ENCODE measurements at places on chromosomes 12 and 14.

GRCh38 chr14:32075672-32076277 lies 1.3 kb upstream of the ARHGAP5 start:
- peak; percentile 33 for DNase-seq

DNA sequence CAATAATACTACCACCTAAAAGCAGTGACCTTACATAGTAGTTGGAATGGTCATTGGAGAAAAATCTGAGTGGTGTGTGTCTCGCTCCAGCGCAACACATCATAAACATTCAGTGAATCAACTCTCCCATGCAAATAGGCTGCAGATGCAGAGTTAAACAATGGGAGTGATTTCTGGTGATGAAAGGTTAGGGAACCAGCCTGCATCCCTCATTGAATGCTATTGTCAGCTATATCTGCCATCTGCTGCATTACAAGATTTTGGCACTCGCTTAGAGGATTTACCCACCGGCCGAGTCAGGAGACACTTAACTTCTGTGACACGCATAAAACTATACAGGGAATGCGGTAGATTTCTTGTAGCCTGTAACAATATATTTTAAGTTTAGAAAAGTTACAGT lies 900.9 kb downstream of the FLRT2 start:
- DNase-seq = no peak

DNA sequence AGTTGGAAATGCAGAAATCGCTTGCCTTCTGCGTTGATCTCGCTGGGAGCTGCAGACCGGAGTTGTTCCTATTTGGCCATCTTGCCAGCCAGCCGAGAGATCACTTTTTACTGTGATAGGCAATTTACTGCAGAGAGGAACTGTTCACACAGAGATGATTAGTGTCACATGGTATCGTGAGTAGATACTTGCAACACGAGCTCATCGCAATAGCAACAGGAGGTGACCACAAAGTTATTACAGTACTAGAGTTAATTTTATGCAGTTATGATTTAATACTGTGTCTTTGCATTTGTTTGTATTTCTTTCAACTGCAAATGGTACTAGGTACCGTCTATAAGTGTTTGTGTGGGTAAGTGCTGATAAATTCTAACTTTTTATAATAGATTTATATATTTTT lies 27.8 kb downstream of the NOPCHAP1 start:
- DNase-seq = no peak

- DNase-seq = no peak
Observed at GRCh38 chr14:90576981-90577660, 180.3 kb downstream of the CALM1 start.

DNA sequence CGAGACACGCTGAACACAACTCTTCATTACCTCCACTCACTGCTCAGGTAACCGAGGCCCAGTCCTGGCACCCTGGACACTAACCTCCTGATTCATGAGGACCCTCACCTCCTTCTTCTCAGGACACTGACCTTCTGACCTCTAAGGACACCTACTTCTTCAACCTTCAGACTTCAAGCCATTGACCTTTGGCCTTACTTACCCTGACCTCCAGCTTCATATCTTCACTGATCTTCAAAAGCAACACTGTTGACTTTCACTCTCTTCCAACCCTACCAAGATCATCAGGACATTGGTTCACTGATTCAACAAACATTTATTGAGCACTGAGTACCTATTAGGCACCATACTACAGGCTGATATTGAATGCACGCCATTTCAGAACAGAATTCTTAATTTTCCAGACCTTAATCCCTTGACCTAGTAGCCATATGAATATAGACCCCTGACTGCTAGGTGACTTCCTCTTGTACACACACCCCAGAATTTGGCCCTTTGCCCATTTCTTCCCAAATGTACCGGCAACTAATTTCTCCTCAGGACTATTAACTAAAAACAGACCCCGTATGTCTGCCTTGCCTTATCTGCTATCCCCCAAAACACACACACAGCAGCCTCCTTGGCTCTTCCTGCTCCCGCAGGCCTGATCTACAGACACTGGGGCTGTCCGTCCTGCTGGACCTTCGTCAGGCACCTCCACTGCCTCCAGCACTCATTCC lies 5.8 kb downstream of the ARHGEF40 start:
- DNase-seq = no peak

- DNase-seq = no peak
Observed at GRCh38 chr14:83873669-83874068, 1656.3 kb upstream of the FLRT2 start.

DNA sequence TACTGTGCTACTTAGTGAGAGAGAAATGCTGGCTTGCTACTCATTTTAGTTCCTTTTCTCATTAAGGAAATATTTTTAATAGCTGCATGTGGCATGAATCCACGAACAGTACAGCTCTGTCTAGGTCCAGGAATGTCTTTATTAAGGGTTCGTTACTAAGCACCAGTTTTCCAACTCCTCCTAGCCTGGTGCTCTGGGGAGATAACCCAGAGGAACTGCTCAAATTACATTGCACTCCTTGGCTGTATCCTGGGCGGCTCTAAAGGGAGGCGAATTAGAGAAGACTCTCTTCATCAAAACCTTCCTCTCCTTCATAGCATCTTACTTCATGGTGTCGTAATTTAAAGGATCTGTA lies 101.3 kb downstream of the PPM1A start:
- DNase-seq = no peak

GRCh38 chr12:67692966-67693365 lies 44.4 kb downstream of the DYRK2 start:
- DNase-seq = no peak

DNA sequence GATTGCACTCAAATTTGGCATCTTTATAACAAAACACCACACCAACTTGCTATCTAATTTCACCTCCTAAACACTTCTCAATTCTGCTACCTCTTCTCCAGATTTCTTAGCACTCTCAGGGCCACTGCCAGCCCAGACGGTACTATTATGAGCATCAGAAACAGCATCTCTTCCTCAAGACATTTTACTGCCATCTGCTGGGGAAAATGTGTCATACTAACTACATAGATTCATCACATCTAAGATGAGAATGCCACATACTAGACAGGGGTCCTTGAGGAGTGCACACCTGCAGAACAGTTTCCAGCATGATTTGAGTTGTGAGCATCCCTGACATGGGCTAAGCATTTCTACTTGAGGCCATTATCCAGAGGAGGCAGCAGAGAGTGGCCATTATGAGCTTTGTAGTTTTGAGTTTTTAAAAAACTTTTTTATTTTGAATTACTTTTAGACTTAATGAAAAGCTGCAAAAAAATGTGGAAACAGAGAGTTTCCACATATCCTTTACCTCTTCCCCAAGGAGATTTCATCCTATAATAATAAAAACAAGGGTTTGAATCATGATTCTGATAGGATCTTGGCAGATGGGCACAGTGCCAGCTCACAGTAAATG lies 15.1 kb upstream of the GRIP1 start:
- DNase-seq = peak; percentile 68

- no peak for DNase-seq
Observed at GRCh38 chr12:42673535-42673934, 84.0 kb upstream of the PRICKLE1 start.

- DNase-seq = no peak
Observed at GRCh38 chr14:75247286-75247922, 31.2 kb upstream of the FOS start.

DNA sequence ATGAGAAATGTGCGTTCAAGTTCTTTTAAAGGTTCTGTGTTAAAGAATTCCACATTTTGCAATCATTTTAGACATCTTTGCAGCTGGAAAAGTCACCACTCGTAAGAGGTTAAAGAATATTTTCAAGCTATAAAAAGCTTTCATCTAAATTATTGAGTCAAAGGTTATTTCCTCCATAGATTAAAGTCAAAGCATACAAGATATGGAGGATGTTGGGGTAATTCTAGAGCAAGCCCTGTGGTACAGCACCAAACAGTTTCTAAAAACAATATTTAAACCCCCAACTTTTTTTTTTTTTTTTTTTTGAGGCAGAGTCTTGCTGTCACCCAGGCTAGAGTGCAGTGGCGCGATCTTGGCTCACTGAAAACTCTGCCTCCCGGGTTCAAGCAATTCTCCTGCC lies 1299.8 kb upstream of the TMEM132C start:
- DNase-seq = no peak

- DNase-seq = no peak
Observed at GRCh38 chr12:94781835-94782234, 131.5 kb upstream of the TMCC3 start.

GRCh38 chr12:26195250-26195640 lies at the start of gene SSPN:
Gene SSPN (plus strand): TSS chr12:26195573. CDS start chr12:26195673, 100 bp downstream.
- no peak for DNase-seq

DNA sequence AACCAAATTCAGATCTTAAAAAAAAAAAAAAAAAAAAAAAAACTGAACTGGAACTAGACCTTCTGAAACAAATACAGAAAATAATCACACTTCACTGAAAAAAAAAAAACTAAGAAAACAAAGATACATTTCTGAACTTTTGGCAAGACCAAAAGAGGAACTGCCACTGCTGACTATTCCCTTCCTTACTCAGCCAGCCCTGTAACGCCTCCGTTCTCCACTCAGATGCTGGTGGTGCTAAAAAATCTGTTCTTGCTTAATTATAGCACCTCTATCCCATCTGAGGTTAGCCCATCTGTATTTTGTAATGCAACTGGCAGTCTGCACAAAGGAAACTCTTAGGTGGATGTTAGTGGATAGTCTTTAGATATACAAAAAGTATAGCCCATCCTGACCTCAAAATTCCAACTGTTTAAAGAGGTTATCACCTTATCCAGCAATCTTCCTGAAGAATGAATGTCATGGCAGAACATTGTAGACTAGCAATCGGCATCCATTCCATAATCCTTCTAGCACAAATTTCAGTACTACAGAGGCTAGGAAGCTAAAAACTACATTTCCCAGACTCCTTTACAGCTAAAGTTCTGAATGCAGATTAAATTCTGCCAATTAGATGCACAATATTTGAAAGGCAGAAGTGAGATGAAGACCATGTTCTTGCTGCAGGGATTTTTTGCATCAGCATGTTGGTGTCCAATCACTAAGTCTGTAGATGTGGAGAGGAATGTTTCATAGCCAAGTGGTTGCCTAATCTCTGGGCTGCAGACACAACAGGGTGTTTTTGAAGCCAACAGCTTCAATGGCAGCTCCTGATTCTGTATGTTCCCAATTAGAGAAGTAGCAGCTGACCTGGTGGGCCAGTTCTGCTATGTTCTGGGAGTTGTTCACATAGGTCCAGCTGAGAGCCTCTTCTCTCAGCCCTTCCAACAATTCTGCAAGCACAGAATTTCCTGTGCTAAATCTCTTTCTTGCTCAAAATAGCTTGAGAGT lies 5.7 kb downstream of the MAP3K9 start:
- DNase-seq = no peak

DNA sequence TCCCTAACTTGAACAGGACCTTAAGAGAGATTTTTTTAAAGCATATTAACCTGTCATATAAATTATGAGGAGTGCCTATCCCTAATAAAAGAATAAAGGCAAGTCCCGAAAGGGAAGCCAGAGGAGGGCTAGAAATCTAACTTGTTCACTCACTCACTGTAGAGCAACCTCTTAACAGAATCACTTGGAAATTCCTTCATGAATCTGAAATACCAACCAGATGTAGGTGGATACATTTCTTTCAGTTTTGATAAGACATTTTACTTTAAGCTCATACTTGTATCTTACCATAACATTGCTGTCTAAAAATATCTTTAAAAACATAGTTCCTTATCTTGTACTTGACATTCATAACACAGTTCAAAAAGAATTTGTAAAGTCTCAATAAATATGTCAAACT lies 25.7 kb downstream of the NTN4 start:
- DNase-seq = no peak

- no peak for DNase-seq
Observed at GRCh38 chr12:44375694-44376093, 500.4 kb downstream of the NELL2 start.

DNA sequence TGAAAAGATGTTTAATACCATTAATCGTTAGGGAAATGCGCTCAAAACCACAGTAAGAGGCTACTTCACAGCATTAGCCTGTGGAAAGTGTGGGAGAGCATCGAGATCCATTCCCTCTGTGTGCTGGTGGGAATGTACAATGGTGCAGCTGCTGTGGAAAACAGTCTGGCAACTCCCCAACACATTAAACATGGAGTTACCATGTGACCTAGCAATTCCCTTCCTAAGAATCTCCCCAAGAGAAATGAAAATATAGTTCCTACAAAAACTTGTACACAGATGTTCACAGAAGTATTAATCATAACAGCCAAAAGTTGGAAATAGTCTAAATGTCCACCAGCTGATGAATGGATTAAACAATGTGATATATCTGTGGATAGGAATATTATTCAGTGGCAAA lies 23.8 kb downstream of the MLXIP start:
- no peak for DNase-seq

DNA sequence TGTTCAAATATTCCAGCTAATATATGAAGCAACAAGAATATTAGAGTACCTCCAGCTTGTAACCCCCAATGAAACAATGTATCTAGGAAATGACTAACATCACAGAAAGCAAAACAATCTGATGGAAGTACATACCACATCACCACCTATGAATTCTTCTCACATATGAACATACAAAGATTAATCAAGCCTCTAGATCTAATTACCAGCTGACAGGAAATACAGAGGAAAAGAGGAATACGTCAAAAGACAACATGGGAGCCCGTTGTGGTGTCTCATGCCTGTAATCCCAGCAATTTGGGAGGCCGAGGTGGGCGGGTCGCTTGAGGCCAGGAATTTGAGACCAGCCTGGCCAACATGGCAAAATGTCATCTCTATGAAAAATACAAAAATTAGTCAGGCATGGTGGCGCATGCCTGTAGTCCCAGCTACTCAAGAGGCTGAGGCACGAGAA lies 7.5 kb downstream of the NEDD8 start:
- no peak for DNase-seq

GRCh38 chr12:47111392-47111778 lies 31.6 kb upstream of the AMIGO2 start:
- no peak for DNase-seq

- peak; percentile 72 for DNase-seq
Observed at GRCh38 chr14:100140452-100141078, 18.9 kb downstream of the DEGS2 start.

All from erythroblast (primary cell).